Activated gamma-delta T cell treated with anti-CD3 and anti-CD28 coated beads, Interleukin-2, amount 50 U/mL, for 16 hours (primary cell): ENCODE measurements at places on chromosomes 2 and 18.

DNA sequence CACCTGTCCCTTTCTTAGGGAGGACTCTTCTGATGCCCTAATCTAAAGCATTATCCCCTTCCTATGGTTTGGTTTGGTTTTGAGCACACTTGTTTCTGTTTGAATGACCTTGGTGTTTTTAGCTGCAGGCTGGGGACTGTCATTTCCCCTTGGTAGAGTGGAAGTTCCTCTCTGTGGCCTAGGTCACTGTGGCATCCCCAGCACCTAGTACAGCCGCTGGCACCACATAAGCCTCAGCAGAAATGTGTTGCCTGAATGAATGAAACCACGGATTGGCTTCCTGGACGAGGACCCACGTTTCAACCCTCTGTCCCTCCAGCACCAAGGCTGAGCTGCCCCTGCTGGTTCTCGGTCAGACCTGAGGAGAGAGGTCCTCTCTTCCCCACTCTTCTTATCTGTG, 159.9 kb downstream of the CTIF start:
- no peak for DNase-seq

DNA sequence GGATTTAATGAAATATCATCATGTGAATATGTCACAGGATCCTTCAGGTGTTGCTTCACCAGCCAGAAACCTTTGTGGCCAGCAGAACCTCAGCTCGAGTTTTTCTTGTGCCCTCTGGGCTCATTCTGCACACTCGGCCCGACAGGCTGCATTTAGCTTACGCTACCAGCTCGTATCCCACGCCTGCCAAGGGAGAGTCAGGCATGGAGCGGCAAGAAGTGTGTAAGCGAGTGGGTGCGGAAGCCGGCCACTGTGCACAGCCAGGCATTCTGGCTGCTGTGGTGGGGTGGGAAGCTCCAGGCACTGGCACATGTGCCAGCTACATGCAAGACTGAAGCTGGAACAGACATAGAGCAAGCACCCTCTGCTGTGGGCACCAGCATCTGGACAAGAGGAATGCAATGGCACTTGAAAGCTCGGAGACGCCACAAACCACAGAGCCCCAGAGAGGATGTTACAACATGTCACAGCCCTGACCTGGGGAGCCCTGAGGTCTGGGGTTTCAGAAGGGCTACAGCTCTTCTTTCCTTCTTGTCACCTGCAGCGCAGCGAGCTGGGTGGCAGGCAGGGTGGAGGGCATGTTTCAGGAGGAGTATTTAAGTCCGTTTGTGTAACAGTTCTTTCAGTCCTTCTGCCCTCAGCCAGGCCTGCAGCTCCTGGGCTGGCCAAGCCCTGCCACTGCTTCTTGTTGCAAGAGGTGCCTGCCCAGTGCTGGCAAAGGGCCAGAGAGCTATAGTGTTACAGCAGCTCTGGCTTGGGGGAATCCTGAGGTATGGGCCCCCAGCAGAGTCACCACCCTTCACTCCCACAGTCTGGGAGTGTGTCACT, 257.3 kb upstream of the HNMT start:
- DNase-seq, result no peak

GRCh38 chr18:6057604-6058003, 162.3 kb upstream of the TMEM200C start:
- no peak for DNase-seq

DNA sequence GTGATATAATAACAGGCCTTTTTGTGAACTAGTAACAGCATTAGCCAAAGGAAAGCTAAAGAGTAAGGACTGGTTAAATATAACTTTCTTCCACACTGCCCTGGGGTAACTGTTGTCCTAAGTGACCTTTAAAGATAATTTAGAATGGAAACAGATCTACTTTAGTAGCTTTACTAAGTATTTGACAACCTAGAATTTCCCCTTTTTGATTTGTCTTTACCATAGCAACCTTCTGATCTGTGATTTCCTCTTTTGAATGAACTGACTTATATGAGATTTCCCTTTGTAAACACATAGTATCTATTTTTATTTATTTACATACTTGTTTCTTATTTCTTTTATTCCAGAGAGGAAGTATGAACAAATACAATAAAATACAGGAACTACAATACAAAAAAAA, 10.5 kb upstream of the KLF7 start:
- DNase-seq, result no peak

- DNase-seq, result peak; percentile 38
Measured at GRCh38 chr2:172437419-172438341, 10.3 kb downstream of the ITGA6 start.

GRCh38 chr18:51655327-51655698, 457.8 kb upstream of the MEX3C start:
- DNase-seq, result no peak

DNA sequence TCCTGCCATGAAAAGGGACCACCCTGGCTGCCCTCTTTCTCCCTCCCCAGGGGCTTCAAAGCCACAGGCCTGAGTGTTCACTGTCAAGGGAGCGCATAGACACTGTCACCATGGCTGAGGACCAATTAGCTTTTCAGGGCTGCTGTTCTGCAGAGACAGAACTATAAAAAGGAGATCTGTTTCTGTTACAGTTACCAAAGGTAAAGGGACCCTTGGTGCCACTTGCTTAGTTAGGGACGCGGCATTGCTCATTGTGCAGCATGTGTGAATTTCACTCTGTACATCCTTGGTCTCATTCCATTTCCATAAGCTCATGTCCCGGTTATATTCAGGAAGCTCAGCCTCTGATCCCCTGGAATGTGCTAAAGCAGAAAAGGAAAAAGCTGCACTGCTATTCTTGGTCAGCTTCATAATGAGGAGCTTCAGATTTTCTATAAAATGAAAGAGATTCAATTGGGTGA, 55.5 kb upstream of the RNF152 start:
- DNase-seq, result no peak

DNA sequence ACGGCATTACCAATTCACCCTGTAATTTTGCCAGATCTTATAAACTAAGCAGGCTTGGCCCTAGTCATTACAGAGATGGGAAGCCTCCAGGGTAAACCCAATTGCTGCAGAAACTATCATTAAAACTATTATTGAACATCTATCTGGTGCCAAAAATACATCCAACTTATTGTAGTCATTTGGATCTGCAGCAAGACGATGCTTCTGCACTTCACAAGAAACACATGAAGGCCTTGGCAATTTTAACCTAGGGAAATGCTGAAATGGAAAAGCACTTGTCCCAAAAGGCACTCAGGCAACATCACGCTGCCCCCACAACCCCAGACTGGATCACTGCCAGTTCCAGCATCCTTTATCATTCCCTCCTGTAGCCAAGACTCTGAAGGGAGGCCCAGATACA, 85.3 kb upstream of the ACVR2A start:
- DNase-seq, result no peak
